ENCODE measurements at places on chromosomes 16 and 17. TPM values are rescaled to one million over a fixed set of nuclear protein-coding genes. Genes with fewer than 3 reads are reported as not detected.

TPPP3 gene
- total RNA-seq: 3.1 TPM

TAOK1 gene
- 51.1 TPM for total RNA-seq

MT1G gene
- not detected for total RNA-seq

TBC1D28 gene
- not detected for total RNA-seq

AGRP gene
- not detected for total RNA-seq

OTOP2 gene
- not detected for total RNA-seq

CLDN6 gene
- total RNA-seq: 0.26 TPM

CDR2L gene
- 15.1 TPM for total RNA-seq

HCRT gene
- total RNA-seq: not detected

PPP1R27 gene
- not detected for total RNA-seq

KRT9 gene
- 0.73 TPM for total RNA-seq

RPA1 gene
- total RNA-seq: 212 TPM

Data from PC-9 (cell line).